ENCODE measurements at places on chromosomes 2 and 18.

DNA sequence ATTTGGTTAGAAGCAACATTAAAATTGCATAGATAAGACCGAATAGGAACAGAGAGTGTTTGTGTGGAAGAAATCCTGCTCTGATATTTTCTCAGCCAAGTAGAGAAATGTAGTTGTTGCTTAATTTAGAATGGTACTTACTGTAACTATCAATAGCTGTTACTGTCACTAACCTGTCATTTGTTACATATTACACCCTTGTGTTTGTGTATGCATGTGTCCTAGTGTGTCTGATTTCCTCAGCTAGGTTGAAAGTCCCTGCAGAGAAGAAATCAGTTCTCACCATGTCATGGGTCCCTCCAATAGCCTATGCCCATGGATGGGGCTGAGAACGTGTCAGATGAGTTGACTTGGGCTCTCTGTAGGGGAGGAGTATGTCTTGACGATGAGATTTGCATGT, 94.4 kb downstream of the SPTBN1 start:
- DNase-seq = no peak

DNA sequence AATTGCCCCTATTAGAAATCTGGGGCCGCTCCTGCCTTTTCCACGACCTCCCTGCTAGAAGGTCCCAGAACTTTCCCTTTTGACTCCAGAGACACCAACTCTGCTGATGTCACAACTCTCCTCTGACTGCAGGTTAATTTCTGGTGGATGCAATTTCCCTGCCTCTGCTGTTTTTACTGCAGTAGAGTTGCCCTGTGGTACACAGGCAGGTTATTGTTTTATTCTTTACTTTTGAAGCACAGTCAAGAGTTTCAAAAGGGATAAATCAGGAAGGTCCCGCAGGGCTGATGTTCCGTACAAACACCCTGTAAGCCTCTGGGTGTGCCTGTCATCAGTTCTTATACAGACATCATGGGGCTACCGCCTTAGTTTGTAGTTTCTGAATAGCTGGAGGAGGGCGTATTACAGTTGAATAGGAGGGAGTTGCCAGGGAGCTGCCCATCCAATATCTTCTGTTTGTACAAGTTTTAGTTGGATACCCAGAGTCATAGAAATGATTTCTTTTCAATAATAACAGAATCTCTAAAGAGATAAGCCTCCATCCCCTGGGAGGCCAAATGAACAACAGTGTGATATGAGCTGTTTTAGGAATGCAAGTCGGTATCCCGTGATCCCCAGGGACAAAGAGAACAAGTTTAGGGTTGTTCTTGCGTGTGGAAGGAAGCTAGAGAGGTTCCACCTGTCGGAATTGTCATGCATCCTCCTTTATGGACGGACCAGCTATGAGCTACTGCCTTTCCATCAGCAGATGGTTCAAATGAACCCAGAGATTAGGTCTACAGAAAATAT, 108.4 kb upstream of the COPS8 start:
- no peak for DNase-seq

DNA sequence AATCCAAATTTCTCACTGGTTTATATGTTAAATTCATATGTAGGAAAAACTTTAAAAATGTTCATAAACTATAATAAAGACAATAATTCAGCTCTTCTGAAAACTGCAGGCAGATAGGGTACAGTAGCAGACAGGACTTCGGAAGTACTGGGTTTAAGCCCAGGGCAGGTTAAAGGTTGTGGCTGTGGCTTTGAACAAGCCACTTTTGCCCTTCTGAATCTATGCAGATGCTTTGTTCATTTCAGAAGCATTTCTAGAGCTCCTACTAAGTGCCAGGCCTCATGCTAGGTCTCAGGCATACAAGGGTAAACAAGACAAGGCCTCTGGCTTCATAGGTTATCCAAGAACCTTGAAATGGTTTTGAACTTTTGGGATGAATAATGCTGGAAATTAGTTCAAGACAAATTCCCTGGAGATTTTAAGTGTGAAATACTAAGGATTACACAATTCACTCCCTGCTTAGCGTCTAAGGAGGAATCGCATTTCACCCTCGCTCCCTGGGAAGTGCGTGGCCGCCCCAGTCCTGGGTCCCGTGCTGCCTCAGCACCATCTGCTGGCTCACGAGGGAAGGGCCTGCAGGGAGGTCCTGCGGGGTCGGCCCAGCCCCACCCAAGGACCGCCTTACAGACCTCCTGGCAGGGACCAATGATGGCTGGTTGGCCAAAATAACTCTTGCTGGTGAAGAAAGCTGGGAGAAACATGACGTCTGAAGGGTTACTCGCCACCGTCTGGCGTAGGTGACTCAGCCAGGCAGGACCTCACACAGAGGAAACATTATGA, 67.7 kb upstream of the L3MBTL4 start:
- DNase-seq = no peak

GRCh38 chr18:73653251-73653650, 494.4 kb downstream of the FBXO15 start:
- no peak for DNase-seq

DNA sequence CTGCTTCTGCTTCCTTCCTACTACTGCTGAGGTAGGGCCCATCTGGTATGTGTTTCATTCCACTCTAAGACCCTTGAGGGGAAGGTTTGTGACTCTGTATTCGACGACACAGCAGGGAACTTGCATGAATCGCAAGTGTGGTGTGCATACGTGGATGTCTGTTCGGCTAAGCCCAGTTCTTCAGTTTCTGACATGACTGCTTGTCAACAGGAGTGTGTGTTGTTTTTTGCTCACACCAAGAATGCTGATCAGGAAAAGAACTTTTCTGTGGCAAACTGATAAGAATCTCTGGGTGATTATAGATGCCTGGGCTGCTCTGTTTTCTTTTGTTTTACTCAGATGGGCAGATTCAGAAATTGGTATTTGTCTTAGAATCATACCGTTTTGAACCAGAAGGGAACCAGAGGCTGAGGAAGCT, 22.0 kb downstream of the TNFRSF11A start:
- no peak for DNase-seq

DNA sequence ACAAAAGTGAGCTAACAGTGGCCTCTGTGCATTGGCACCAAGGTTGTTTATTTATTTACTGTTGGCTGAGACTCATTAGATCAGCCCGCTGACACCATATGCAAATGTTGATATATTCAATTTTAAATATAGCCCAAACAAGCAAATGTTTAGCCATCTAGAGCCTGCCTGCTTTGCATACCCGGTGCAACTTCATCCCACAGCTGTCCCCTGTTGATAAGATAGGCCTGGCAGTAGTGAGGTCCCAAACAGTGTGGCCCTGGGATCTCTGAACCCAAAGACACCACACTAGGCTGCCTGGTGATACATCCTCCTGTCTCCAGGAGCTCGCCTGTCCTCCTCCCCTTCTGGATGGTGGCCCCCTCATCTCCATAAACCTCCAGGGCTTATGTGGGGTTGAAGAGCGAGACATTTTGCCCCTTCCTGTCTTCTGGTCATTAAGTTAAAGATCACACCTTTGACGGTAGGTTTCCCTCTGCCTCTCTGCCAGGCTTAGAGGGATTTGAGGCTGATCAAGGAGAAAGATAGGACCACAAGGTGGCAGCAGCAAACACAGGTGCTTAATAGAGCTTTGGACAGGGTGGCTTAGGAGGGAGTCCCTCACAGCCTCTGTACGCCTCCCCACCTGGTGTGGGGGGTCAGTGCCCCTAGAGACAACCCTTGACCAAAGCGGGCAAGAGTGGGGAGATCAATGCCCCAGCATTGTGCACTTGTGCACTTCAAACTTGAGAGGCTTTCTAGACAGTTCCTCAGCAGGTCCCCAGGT, 23.7 kb upstream of the MYO5B start:
- DNase-seq = no peak

- no peak for DNase-seq
These were observed 27.6 kb upstream of the LGALSL start for GRCh38 chr2:64426183-64426952.

- DNase-seq = no peak
These were observed 111.3 kb downstream of the RIF1 start for GRCh38 chr2:151520976-151521375.

- no peak for DNase-seq
These were observed 168.4 kb upstream of the PKDCC start for GRCh38 chr2:41879235-41879916.

- DNase-seq = no peak
These were observed 214.9 kb downstream of the MGAT5 start for GRCh38 chr2:134468776-134469175.

GRCh38 chr2:22199994-22200393, 1076.2 kb downstream of the TDRD15 start:
- no peak for DNase-seq

DNA sequence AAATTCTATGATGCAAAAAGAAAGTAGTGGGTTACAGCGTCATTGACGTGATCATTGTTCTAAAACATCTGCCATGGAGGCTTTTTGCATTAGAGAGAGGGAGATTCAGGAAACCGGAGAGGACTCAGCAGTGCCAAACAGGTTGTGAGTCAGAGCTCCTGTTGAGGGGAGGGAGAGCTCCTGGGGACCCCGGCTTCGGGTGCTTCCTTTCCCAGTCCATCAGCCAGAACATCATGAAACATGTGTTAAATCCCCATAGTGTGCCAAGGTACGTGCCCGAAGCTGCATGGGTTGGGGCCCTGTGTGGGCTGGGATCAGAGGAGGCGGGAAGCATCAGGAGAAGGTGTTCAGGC, 791 bp upstream of the CYRIA start:
- DNase-seq = no peak

GRCh38 chr18:54924948-54925347, 34.3 kb downstream of the CCDC68 start:
- DNase-seq = no peak

DNA sequence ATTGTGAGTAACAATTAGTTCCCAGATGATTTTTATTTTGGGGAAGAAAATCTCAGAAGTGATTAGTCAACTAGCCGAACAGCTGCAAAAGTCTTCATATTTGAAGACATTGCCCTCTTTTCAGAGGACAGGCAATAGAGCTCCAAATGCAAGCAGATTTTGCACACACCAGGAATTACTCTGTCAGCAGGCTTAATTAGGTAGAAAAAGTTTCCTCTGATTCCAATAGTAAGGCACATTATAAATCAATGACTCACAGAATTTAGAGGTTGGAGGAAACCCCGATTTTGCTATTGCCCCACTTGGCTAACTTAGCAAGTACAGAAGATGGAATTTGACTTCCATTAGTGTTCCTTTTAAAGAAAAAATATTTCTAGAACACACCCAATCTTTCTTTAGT, 30.7 kb upstream of the SCN1A start:
- DNase-seq = no peak

- no peak for DNase-seq
These were observed 1325.2 kb upstream of the DDX18 start for GRCh38 chr2:116489292-116489691.

GRCh38 chr2:112181571-112182290, 43.5 kb downstream of the FBLN7 start:
- DNase-seq = no peak

GRCh38 chr18:59380706-59381105, 21.6 kb upstream of the LMAN1 start:
- DNase-seq = no peak

DNA sequence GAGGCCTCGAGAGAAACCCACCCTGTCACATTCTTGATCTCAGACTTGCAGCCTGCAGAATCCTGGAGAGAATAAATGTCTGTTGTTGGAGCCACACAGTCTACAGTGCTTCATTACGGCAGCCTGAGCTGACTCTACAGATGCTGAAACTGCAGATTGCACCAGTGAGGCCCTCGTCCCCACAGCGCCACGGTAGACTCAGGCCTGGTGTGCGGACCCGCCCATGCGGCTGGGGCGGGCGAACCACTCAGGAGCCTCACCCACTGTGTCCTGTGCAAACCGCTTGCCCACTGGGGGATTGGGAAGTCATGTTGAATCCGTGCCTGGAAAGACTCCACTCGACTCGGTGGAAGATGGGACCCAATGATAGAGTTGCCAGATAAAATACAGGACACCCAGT, 125.2 kb upstream of the COPS8 start:
- DNase-seq = no peak

- no peak for DNase-seq
These were observed 42.0 kb downstream of the EPHA4 start for GRCh38 chr2:221529943-221530652.

GRCh38 chr2:96734880-96735583, 4.8 kb downstream of the LMAN2L start:
- DNase-seq = no peak

GRCh38 chr2:207768168-207768865, 1.4 kb downstream of the FZD5 start:
- no peak for DNase-seq

DNA sequence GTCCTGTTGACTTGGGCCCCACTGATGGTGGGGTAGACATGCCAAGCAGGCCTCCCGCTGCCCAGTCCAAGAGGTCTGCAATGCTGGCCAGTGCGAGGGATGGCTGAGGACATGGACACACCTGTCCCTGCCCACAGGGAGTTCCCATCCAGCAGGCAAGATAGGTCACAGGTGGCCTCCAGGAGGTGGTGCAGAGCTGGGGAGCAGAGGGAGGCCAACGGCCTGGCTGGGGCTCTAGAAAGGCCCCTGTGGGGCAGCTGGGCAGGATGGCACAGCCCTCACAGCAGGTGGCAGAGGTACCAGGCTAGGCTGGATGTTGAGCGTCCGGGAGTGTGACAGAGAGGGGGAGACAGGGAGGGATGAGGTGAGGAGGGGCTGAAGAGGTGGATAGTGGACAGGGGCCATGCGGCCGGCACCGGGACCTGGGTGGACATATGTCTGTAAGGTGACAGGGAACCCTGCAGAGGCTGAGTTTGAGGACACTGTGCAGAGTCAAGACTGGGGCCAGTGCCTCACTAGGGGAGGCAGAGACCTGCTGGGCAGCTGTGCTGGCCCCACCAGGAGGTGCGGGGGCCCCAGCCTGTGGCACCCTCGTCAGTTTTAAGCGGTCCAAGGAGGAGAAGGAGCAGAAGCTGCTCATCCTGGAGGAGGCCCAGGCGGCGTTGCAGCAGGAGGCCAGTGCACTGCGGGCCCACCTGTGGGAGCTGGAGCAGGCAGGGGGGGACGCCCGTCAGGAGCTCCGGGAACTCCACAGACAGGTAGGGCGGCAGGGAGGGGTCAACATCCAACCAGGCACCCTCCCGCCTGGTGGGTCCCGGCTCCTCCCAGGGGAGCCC, 34.3 kb upstream of the SNED1 start:
- no peak for DNase-seq

DNA sequence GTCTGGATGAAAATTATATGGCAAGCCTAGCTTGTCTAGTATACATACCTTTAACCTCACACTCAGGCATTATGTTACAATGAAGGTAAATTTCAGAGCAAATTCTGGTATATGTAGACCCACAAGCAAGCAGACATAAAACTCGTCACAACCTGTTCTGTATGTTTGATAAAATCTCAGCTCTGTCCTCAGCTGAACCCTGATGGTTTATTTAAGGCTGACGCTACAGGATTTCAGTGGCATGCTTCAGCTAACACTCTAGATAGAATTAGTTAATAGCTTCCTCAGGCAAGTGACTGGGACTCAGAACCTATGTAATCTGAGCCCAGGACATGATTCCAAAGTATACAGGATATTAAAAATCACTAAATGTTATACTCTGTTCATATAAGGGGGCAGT, 68.2 kb upstream of the MC2R start:
- no peak for DNase-seq
